ENCODE measurements at places on chromosomes 1 and 21.
A peak's percentile ranks its signal among the peaks of the same experiment; 100 is the strongest.

- DNase-seq: no peak
Observed at GRCh38 chr21:44596068-44596725, 3.9 kb upstream of the KRTAP10-6 start.

DNA sequence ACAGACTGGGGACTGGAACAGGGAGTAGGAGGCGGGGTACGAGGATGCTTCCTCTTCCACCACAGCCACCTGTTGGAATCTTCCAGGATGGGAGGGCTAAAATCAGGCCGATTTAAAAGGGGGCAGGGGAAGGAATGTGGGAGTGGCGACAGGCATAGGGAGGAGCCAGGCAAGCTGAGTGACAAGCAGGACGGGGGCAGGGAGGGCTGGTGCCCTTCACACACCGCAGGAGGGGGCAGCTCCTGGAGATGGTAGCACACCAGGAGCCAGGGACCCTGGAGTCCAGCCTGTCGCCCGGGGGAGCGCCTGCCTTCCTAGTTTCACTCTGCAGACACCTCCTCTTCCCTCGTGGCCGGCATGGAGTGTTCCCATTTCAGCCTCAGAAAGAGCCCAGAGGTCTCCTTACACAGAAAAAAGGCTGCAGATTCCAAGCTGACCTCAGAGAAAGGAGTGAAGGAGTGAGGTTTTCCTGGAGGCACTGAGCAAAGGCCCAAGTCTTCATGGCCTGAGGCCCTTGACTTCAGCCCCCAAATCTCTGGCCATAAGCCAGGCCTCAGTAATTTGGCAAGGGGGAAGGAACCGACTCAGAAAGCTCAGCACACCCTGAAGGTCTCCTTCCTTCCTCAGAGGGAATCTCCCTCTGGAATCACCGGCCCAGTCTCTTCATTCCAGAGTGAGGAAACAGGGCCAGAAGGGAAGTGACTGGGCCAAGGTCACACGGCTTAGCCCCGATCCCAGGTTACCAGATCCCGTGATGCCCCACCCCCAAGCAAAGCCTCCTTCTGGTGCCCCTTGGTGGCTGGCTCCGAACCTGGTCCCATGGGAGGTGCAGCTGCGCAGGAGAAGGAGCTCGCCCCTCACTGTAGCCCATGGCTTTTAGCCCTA is 8.1 kb downstream of the BLACAT1 start:
- DNase-seq: no peak

DNA sequence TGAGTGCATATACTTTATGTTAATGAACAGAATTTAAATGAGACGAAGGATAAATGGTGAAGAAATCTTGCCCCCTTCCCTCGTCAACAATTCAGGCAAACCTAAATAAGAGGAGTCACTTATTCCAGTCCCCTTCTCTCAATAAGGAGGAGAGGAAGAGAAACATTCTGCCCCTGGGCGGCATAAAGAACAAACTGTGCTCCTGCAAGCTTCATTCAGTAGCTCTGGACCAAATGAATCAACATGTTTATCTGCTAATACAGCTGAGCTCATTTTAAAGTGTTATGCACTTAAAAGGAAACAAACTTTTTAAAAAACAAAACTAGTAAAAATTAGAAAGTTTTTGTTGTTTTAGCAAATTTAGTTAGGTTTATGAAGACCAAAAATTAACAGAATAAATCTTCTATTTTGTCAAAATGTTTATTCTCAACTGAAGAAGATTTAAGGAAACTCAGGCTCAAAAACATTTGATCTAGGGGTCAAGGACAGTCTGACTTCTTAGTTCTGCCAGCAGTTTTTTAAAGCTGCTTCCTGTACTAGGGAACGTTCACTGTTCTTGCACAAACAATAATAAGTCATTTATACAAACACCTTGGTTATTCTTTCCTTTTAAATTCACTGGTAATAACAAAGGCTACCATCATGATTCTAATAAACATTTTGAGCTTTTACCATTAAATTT is 58.3 kb downstream of the AKT3 start:
- no peak for DNase-seq

GRCh38 chr1:150579945-150580642 is 684 bp upstream of the MCL1 start:
- DNase-seq: no peak

- DNase-seq: no peak
Observed at GRCh38 chr1:76021846-76022245, 52.7 kb upstream of the ST6GALNAC3 start.

- DNase-seq: no peak
Observed at GRCh38 chr1:195973311-195973904, 634.8 kb downstream of the KCNT2 start.

DNA sequence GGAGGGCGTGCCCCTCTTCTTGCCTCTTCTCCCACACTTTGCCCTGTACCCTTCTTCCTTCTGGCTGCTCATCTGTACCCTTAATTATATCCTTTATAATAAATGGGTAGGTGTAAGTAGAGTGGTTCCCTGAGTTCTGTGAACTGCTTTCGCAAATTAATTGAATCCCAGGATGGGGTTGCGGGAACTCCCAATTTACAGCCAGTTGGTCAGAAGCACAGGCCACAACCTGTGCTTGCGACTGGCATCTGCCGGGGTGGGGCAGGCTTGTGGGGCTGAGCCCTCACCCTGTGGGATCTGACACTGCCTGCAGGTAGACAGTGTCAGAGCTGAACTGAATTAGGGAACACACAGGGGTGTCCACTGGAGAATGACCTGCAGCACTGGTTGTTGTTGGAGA is 244.9 kb downstream of the KCNJ6 start:
- no peak for DNase-seq

DNA sequence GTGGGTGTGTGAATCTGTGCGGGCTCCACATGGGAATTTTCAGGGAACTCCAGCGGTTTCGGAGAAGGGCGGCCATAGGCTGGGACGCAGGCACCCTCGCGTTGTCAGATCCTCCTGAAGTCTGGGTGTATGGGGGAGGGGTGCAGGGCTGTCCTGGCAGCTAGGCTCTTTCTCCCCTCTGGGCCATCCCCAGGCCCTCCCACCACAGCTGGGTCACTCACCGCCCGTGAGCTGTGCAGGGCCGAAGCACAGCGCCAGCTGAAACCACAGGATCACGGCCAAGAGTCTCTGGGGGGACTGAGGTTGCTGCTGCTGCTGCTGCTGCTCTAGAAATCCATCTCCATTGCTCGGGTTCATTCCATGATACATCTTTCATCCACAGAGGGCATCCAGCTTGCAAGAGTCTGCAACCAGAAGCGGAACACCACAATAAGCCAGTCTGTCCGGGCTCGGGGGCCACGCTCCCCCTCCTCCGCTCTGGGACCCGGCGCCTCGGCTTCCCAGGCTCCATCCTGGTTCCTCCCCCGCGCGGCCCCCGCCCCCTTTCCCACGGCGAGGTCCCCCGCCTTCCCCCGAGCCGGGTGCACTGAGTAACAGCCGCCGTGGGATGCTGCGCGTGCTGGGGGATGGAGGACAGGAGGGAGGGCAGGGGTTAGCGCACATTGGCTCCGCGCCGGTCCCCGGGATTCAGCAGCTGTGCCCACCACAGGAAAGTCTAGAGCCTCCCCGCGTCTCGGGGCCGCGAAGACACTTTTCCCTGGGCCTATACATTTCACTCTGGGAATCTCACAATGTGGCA is 720 bp downstream of the SUSD4 start:
- peak; percentile 33 for DNase-seq

- no peak for DNase-seq
Observed at GRCh38 chr1:185532856-185533255, 201.3 kb upstream of the HMCN1 start.

DNA sequence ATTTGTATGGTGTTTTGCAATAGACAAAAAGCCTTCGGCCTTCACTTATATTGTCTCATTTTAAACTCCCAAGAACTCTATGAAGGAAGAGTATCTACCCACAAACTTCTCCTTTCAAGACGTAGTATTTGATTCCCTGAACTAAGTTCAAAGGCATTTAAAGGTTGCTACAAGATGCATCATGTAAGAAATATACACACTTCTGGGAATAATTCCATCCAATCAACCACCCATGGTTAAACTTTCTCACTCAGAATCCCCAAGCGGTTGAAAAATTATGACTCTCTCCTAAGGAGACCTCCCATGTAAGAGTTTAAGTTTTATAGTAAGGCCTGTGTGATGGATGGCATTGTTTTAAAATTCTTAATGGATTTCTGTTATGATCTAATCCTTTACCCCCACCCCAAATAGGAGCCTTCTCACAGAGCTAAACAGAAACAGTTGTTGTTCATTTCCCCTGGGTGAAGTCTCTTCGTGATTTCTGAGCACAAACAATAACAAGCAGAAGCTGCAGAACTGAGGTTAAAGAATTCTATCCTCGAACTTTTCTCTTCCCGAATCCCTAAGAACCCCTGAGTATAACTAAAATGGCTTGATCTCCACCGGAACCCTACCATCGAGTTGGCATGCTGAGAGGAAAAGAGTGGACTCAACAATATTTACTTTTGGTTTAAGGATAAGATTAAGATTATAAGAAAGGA is 185.0 kb downstream of the TGFBR3 start:
- DNase-seq: no peak

DNA sequence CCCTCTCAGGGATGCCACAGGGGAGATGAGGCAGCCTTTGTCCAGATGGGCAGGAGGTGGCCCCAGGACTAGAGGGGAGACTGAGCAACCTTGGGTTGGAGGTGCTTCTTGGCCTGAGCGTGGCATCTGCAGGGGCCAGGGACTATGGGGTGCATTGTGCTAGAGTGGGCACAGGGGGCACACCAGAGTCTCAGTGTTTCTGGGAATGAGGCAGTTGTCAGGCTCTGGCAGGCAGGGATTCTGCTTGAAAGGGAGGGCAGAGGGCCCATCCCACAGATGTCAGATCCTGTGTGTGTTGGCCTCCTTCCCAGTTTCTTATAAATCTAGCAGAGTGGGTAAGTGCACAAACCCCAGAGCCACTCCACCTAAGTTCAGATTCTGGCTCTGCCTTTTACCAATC is 13.7 kb downstream of the LGR6 start:
- no peak for DNase-seq

DNA sequence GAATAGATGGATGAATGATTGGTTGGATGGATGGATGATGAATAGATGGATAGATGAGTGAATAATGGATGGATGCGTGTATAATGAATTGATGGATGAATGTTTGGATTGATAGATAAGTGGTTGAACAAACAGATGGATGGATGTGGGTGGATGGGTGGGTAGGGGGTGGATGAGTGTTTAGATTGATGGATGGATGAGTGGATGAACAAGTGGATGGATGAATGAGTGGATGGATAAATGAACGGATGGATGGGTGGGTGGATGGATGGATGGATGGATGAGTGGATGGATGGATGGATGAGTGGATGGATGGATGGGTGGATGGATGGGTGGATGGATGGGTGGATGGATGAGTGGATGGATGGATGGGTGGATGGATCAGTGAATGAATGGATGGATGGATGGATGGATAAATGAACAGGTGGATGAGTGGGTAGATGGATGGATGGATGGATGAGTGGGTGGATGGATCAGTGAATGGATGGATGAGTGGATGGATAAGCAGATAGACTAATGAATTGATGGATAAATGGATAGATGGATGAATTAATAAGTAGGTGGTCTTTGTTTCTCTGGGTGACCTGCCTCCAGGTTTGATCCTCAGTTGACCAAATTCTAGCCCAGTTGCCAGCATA is 64.3 kb downstream of the SPSB1 start:
- no peak for DNase-seq

DNA sequence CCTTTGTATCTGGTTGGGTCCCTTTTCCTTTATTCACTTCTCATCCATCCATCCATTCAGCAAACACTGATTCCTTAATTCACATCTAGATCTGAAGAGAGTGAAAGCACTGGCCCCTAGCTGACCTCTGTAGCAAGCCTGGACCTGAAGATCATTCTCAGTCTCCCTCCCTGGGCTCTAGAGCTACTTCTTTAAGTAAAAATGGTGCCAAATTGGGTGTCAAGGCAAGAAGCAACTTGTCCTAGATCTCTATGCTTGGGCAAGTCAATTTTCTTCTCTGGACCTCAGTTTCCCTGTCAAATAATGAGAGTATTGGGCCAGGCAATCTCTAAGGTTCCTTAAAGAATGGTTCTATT is 36.1 kb downstream of the PLXNA2 start:
- no peak for DNase-seq

DNA sequence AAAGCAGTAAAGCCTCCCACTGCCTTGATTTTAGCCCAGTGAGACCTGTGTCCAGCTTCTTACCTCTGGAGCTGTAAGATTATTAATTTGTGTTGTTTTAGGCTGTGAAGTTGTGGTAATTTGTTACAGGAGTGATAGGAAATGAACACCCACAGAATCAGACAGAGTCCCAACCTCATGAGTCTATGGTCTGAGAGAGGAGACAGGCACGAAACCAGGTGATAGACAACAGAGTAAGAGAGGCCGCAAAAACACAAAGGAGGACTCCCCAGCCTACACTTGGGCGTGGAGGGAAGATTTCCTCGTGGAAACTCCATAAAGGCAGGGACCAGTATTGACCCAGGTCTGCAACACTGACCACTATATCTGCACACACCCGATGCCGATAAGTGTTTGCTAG is 234.6 kb upstream of the JUN start:
- DNase-seq: no peak

DNA sequence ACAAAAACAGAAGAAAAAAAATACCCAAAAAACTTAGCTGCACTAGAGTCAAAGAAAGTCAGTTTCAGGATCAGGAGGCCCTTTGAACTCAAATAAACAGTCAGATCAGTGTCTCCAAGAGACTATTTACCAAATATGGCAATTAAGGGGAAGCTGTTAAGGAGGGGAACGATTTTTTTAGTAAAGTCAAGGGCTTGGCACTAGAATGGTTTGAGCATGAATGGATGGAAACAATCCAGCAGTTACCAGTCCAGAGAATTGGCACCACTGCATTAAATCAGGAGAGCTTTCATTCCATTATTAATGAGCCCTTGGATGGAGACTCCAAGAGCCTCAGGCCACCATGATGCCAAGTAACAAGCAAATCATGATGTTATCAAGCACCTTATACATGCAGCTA is 7.2 kb downstream of the TRAPPC3 start:
- no peak for DNase-seq

GRCh38 chr1:203695116-203695515 is 68.5 kb downstream of the ATP2B4 start:
- no peak for DNase-seq

- DNase-seq: no peak
Observed at GRCh38 chr1:30840904-30841598, 67.5 kb downstream of the SDC3 start.

DNA sequence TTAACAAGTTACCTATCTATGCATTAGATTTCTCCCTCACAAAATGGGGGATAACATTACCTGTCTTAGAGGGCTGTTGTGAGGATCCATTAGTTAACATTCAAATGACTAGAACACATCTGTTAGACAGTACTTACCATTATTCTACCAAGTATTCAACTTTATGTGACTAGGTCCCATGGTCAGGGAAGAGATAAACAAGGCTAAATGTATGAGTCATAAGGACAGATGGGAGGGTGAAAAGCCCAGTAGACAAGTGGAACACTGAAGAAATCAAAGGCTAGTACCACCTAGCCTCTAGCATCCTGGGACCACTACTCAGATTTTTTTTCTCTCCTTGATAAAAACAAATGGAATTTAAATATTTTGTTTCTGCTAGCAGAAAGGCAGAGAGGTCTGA is 9.0 kb upstream of the VHLL start:
- no peak for DNase-seq

- DNase-seq: no peak
Observed at GRCh38 chr1:36303650-36304360, 2.4 kb upstream of the SH3D21 start.
